Urinary bladder (tissue), 4 donors: ENCODE measurements at places on chromosomes 7 and 10. TPM values are rescaled to one million over a fixed set of nuclear protein-coding genes. Genes with fewer than 3 reads are reported as not detected.

GRCh38 chr7:47343061-47343455 lies 238.9 kb downstream of the TNS3 start:
- DNase-seq = no peak

DNA sequence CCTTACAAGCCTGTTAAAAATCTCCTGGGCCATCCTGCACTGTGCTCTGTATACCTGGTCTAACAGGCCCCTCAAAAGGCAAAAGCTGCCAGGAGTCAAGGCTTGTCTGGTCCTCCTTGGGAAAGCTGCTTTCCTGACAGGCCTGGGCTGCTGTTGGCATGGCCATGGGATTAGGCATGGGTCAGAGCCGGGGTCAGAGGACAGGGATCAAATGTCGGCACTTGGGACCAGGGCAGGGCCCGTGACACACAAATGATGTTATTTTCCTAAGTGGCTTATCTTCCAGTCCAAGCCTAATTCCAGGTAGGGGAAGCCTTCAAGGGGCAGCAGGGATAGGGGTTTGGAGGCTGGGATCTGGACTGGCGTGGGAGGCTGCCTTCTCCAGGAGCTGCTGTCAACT lies 191.5 kb upstream of the GPR26 start:
- DNase-seq = no peak

GRCh38 chr10:122050811-122051210 lies 61.8 kb downstream of the TACC2 start:
- no peak for DNase-seq

DNA sequence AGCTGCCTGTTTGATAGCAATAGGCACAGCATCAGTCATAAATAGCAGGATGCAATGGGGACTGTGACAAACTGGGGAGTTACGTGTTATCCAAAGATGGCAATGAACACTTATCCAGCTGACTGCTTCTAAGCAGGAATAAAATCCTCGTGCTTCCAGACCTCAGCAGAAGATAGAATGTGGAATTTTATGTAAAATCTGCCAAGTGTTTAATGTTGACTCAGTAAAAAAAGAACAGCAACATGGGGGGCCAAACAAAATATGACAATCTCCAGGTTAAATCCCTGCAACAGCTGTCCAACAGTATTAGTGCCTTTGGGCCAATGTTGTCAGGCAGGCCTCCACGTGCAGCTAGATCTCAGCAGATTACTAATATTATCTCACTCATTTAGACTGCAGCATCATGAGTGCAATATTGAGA lies 127.3 kb downstream of the SEMA3C start:
- DNase-seq = no peak

- DNase-seq = no peak
Measured at GRCh38 chr7:56447864-56448693, 331.9 kb upstream of the NUPR2 start.

PPRC1 gene
- 12.1 TPM for total RNA-seq

DNA sequence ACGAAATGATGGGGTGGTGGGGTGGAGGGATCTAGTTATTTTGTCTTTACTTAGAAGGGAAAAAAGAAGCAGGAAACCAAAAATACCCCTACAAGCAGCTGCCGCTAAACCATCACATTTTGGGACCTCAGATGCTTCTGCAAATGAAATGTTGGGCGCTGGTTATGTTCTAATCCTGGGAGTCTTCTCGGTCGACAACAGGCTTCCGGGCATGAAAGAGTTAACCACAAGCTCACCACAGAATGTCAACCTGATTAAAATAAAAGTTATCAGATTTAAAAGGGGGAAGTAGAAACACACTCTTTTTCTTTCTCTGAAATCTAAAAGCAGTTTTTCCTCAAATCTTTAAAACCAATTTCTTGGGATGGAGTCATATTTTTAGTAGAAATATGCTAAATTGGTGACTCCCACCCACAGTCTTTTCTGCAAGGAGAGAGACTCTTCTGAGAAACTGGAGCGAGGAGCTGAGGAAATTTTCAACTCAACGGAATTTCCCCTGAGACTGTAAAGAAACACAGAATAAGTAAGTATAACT lies 16.8 kb downstream of the IL2RA start:
- DNase-seq = no peak

GRCh38 chr7:27560706-27561235 lies 101.9 kb downstream of the HIBADH start:
- DNase-seq = no peak

TBC1D12 gene
- 52.9 TPM for total RNA-seq
